ENCODE measurements at places on chromosomes 2 and 18.

- no peak for DNase-seq
Measured at GRCh38 chr2:146785101-146785500, 1059.7 kb upstream of the ACVR2A start.

DNA sequence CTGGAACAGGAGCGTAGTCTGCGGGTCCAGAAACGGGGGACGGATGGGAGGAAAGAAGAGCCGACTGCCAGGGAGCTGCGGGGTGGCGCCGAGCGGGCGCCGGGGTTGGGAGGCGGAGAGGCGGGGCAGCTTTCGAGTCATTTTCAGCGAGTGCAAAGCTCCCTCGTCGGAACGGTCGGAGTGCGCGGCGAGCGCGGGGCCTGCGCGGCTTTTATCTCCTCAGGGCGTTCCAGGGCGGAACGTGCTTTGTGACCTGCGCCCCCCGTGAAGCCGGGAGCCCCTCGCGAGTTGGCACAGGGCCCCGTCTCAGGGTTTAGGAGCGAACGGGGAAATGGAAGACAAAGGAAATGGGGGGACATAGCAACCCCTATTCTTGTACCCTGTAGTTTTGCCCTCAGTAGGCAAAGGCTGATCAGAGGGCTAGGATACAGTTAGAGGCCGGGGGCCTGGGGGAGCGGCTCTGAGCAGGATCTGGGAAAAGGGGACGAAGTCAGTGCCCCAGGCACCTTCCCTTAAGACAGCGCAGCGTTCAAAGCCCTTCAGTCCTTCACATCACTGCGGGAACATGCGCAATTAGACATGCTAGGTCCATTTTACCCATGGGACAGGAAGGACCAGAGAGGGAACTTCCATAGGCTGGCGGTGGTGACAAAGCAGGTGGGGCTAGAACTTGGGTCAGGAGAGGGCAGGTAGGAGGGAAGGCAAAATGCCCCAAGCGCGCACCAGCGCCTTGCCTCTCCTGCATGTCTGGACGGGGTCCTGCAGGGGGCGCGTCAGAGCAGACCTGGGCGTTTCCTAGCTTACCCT is 60.1 kb upstream of the IL1RL1 start:
- peak; percentile 41 for DNase-seq

- no peak for DNase-seq
Measured at GRCh38 chr2:205688417-205689200, 6.3 kb downstream of the NRP2 start.

DNA sequence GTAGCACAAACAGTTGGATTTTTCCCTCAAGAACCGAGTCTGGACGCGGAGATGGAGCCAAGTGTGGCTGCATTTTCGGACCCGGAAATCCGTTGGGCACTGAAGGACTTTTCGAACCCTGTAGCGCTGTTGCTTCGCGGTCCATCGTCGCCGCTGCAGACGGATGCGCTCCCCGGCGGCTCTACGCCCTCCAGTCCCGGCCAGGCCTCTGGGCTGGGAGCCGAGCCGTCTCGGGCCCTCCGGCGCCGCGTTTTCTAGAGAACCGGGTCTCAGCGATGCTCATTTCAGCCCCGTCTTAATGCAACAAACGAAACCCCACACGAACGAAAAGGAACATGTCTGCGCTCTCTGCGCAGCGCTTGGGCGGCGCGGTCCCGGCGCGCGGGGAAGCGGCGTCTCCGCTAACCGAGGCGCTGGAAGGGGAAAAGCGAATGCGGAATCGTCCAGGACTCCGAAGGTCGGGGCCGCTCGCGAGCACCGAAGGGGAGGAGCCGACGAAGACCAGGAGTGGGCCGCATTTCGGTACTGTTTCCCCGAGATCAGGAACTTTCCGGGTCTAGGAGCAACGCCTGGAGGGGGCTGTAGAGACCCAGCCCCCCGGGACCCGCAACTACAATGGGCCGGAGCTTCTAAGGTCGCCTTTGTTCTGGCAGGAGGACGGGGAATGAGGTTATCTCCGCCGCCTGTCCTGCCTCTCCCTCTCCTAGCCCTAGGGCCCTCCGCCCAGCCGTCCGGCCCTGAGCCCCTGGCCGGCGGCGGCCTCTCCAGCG is 3.2 kb downstream of the EMX1 start:
- DNase-seq, result peak; percentile 33

GRCh38 chr2:171836146-171836910 is 57.7 kb downstream of the SLC25A12 start:
- DNase-seq, result peak; percentile 85

DNA sequence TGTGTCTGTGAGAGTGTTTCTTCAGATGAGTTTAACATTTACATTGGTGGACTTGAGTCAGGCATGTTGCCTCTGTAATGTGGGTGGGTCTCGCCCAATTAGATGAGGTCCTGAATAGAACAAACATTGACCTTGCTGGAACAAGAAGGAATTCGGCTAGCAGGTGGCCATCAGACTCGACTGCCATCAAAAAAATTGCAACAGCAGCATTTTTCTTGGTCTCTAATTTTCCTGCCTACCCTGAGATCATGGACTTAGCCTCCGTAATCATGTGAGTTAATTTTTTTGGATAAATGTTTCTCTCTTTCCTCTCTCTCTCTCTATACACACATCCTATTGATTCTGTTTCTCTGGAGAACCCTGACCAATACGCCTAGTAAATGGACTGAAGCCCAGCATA is 83.8 kb upstream of the ST6GAL2 start:
- no peak for DNase-seq

DNA sequence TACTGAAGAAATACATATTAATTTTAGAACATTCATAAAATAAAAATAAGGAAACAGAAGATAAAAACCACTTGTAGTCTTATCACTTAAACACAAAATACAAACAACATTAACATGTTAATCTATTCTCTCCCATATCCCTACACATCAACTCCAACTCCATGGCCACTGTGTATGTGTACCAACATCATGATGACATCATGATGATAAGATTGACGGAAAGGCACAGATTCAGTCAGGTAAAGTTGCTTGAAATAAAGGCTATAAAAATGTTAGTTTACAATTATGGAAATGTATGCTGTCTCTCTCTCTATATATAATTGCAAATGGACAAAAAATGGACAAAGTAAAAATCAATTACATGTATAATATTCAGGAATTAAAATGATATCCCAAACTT is 388.5 kb upstream of the UBE2E3 start:
- no peak for DNase-seq

- DNase-seq, result no peak
Measured at GRCh38 chr2:67667054-67667908, 270.1 kb downstream of the ETAA1 start.

DNA sequence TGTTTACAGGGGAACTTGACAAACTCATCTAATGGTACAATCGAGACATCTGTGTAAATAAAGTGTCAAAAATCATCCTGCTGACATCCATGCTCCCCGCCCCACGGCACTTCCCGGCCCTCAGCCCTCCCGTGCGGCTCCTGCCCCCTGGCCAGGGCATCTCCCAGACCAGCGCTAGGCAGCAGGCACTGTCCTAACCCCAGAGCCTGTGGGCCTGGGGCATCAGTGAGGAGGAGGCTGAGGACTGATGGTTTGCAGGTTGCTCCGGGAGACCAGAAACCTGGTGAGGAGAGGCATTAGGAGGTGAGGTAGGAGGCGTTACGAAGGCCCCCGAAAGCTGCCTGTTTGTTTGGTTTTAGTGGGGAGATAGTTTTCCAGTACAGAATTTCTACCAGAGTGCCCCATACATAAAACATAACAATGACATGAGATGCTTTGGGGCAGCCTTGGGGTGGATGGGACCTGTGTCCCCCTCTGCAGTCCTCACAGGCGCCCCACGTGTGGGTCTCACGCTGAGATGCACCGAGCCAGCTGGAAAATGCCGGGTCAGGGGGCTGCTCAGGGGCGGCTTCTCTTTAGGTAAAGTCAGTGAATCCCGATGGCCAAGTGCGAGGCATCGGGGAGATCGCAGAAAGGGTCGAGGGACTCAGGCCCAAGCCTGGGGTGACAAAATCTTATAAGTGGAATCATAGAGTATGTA is 114.2 kb downstream of the RTP5 start:
- no peak for DNase-seq

GRCh38 chr18:35835833-35836232 is 136.6 kb upstream of the RMP24 start:
- no peak for DNase-seq

DNA sequence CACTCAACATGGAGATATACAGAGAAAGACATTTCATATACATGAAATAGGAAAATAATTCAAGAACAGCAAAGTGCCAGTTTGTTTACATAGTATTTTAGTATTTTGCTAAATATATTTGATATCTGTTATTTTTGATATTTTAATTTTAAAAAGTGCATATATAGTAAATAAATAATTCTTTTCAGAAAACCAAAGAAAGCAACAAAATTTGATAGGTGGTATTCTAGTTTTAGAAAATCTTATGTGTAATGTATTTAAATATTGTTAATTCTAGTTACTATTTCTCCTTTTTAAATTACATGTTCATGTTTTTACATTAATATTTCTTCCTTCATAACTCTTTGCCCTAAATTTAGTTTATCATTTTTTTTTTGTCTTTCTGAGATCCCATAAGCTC is 34.5 kb upstream of the FAM171B start:
- no peak for DNase-seq

DNA sequence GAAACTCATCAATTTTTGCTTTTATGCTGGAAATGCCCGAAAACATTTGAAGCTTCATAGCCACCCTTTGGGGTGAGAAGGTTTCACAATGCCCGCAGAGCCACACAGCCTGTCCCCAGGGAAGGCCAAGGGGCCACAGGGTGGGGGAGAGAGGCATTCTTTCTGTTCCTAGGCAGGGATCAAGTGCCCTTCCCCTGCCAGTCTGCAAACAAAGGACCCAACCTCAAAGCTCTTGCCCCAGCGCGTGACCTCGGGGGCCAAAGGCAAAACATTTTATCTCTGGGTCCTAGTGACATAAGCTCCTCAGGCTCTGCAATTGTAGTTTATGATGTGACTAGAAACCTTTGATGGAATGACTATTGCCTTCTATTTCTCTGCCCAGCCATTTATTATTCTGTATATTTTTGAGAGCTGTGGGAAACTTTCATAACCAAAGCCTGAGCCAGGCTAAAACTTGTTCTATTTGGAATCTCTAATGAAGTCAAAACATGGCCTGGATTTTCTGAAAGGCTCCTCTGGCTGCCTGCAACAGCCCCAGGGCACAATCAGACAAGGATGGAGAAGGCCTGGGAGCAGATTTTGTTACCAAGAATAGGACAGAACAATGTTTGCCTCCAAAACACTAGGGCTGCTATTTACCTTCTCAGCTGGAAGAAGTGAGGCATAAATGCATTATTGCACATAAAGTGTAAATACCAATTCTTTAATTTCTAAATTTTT is 137.2 kb upstream of the KCTD1 start:
- no peak for DNase-seq

- DNase-seq, result no peak
Measured at GRCh38 chr2:219076253-219076652, 15.5 kb upstream of the IHH start.

- DNase-seq, result peak; percentile 84
Measured at GRCh38 chr2:1990724-1991123, 246.4 kb upstream of the PXDN start.

DNA sequence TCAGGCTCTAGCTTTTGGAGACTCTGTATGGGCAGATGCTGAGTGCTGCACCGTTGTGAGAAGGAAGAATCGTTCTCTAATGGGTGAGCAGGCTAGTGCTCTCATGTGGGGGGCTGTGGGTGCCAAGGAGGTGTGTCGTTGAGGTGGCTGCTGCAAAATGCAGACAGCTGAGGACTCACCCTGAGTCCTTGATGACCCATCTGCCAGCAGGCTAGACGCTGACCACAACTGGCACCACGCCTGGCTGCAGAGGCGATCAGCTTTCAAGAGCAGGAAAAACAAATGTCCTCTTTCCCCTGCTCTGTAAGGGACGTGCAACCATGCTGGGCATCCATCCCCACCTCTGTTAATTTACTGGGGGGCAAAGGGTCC is 48.2 kb downstream of the HAUS1 start:
- peak; percentile 68 for DNase-seq

GRCh38 chr2:37529830-37530415 is 141.5 kb downstream of the CDC42EP3 start:
- DNase-seq, result peak; percentile 40

DNA sequence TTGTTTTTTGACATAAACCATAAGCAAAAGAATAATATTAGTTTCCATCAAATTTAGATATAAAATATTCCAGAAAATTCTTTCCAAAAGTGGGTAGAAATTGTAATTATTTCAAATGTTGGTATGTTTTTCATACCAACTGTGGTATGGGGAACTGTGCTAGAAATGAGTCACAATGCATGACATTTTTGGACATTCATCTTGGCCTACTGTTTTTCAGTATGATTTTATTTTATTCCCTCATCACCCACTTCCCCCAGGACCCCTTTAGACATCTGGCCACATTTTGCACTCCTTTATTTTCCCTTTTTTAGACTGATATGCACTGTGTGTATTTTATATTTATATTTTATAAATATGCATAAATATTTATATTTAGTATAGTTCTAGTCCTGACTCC is 97.1 kb downstream of the DPP4 start:
- DNase-seq, result peak; percentile 27

DNA sequence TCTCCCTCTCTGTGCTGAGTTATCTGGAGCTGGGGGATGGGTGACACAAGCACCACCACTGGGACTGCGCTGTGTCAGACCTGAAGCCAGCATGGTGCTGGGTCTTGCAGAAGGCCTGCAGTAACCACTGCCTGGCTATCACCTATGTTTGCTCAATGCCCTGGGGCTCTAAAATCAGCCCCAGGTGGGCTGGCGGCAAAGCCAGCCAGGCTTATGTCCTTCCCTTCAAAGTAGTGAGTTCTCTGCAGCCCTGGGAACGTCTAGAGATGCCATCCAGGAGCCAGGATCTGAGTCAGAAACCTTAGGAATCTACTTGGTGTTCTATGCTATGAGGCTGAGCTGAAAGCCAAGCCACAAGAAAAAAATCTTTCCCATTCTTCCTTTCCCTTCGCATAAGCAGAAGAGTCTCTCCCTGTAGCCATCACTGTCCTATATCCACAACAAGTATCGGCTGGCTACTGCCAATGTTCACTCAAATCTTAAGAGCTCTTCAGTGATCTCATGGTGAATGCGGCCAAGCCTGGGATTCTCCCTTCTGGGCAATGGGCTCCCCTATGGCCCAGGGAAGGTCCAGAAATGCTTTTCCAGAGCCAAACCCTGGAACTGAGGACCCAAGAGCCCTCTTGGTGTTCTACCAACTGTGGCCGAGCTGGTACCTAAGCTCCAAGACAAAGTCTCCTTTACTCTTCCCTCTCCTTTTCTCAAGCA is 248.7 kb downstream of the ZNF385B start:
- DNase-seq, result peak; percentile 52

DNA sequence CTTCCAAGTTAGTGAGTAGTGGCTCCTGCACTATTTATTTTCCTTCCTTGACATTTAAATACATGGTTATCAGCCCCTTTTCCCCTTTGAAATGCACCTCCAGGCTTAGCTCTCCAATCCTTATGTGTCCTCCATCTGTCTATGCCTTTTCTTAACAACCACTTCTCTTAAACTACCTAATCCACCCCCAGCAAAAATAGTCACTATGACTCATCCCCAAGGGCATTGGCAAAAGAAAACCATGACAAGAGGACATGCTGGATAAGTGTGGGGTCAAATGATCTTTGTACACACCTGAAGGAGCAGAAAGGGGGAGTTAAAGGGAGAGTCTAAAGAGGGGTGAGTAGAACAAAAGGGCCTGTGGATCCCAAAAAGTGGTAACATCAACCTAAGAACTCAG is 127.2 kb downstream of the ANKRD44 start:
- no peak for DNase-seq

- DNase-seq, result no peak
Measured at GRCh38 chr18:34085140-34085739, 139.5 kb downstream of the NOL4 start.

- no peak for DNase-seq
Measured at GRCh38 chr2:15731213-15731888, 139.7 kb downstream of the DDX1 start.

All from fibroblast of skin of scalp (primary cell).